ENCODE measurements at places on chromosomes 1 and 21. TPM values are rescaled to one million over a fixed set of nuclear protein-coding genes. Genes with fewer than 3 reads are reported as not detected.

GUCA2A gene
- total RNA-seq, result not detected

MROH9 gene
- total RNA-seq, result not detected

DNA sequence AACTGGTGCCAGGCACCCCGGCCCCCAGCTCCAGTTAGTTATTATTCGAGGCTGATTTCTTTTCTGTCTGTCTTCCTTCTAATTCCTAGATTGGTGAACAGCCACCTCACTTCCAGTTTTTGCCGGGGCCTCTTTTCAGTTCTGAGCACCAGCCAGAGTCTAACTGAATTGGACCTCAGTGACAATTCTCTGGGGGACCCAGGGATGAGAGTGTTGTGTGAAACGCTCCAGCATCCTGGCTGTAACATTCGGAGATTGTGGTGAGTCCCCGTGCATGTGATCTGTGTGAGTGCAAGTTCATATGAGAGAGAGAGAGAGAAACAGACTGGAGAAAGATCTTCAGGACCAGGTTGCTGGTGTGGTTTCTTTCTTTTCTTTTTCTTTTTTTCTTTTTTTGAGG is 13.5 kb downstream of the NLRP3 start:
- DNase-seq, result no peak

- no peak for DNase-seq
These were observed 24.0 kb upstream of the BTG3 start for GRCh38 chr21:17636711-17637110.

GRCh38 chr1:100941098-100941527 is 45.2 kb downstream of the SLC30A7 start:
- DNase-seq, result no peak

DNA sequence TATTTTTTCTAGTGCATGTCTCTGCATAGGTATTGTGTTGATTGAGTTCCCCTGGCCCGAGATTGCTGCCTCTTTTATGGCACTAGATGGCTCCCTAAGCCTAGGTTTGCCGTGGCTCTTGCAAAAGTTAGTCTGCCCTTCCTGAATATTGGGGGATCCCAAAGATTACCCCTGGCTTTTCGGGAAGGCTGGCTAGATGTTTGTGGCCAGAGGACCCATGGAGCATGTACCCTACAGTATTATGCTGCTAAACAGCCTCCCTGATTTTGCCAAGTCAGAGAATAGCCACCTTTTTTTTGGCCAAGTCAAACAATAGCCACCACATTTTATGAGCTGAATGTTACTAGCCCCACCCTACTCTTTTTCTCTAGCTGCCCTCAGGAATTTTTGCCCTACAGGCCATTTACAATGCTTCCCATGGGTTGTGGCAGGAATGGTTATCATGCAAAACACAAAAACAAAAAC is 343.2 kb downstream of the OLFM3 start:
- DNase-seq, result peak; percentile 47

GRCh38 chr1:65467536-65467935 is 47.1 kb downstream of the LEPR start:
- DNase-seq, result no peak

GRCh38 chr1:34800214-34800613 is 7.4 kb downstream of the GJA4 start:
- no peak for DNase-seq

- no peak for DNase-seq
These were observed 1186.5 kb upstream of the TMPRSS15 start for GRCh38 chr21:19590044-19590443.

PTGER3 gene
- total RNA-seq, result not detected

KRTAP12-2 gene
- not detected for total RNA-seq

ZMYND12 gene
- total RNA-seq, result 0.47 TPM

RNF186 gene
- total RNA-seq, result not detected

CYP4Z1 gene
- not detected for total RNA-seq

DNA sequence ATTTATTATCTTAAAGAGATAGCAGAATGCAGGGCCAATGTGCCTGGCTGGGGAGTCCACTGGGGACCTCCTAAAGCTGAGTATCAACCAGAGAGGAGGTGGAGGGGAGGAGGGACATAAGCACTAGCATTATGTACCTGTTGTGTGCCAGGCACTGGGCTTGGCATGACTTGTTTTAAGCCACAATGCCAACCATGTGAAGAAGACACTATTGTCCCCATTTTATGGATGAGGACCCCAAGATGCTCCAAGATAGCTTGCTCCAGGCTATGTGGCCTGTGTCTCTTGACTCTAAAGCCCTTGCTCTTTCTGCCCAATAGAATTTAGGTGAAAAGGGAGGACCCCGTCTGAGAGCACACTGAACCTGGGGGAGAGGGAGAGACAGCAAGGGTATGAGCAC is 111.3 kb downstream of the GLIS1 start:
- no peak for DNase-seq

DNA sequence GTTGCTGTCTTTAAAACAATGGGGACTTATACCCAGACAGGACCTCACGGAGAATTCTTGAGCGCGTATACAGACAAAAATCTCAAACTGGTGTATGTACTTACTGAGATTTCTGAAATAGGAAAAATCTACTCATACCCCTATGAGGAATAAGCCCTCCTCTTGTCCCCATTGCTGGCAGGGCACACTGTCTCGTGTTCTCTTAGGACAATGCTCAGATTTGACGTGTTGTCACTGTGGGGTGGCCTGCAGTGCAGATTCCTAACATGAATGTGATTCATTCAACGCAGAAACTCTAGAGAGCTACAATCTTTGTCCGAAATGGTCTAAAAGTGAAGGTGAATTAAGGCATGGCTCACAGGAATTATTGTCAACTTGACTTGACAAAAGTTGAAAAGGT is 31.1 kb upstream of the PDE9A start:
- no peak for DNase-seq

GRCh38 chr1:31007462-31007991 is 58.0 kb downstream of the PUM1 start:
- DNase-seq, result peak; percentile 59

OR2AK2 gene
- not detected for total RNA-seq

DNA sequence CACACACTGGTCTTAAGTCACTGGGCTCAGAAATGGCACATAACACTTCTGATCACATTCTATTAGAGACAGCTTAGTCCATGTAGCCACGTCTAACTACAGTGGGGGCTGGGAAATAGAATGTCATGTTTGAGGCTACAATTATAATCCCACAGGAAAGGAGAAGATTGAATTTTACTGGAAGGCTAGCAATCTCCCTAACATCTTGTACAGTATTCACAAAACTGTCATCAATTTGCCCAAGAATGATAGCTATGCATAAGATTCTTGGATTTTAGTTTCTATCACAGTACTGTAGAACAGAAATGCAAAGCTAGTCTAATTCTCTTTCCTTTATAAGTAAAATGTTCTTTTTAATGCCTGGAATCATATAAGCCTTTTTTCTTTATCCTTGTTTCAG is 12.7 kb upstream of the ZMYM6 start:
- DNase-seq, result no peak

- peak; percentile 48 for DNase-seq
These were observed 11.4 kb downstream of the EMC1 start for GRCh38 chr1:19239876-19240275.

DNA sequence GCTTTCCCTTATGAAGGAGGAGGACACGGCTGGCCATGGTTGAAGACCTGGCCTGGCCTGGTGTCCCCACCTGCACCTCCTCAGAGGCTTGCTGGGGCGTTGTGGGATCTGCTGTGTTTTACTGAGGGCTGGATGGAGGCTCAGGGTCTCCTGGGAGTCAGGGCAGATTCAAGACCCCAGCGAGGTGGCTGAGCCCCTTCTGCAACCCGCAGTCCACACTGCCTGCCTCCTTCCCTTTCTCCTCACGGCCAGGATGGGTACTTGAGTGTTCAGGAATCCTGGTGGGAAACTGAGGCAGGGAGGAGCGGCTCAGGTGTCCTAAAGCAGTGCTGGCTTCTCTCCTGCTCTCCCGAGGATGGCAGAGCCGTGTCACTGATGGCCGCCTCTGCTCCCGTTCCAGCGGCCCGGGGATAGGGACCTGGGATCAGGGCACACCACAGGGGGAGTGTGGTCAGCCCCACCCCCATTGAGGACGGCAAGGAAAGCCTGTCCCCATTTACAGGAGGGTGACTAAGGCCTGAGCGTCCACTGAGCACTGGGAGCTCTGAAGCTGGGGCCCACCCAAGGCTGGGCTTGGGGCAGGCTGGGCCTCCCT is 47.5 kb downstream of the TRPM2 start:
- DNase-seq, result no peak

GRCh38 chr1:209534496-209535250 is 48.8 kb upstream of the CAMK1G start:
- no peak for DNase-seq

BSND gene
- total RNA-seq, result not detected

C1orf74 gene
- total RNA-seq, result 2.2 TPM

- no peak for DNase-seq
These were observed at the start of gene NFASC for GRCh38 chr1:204870160-204870912. Gene NFASC, plus strand, starts transcription at chr1:204870862. Its CDS starts 73,454 bp downstream, at chr1:204944316.

DNA sequence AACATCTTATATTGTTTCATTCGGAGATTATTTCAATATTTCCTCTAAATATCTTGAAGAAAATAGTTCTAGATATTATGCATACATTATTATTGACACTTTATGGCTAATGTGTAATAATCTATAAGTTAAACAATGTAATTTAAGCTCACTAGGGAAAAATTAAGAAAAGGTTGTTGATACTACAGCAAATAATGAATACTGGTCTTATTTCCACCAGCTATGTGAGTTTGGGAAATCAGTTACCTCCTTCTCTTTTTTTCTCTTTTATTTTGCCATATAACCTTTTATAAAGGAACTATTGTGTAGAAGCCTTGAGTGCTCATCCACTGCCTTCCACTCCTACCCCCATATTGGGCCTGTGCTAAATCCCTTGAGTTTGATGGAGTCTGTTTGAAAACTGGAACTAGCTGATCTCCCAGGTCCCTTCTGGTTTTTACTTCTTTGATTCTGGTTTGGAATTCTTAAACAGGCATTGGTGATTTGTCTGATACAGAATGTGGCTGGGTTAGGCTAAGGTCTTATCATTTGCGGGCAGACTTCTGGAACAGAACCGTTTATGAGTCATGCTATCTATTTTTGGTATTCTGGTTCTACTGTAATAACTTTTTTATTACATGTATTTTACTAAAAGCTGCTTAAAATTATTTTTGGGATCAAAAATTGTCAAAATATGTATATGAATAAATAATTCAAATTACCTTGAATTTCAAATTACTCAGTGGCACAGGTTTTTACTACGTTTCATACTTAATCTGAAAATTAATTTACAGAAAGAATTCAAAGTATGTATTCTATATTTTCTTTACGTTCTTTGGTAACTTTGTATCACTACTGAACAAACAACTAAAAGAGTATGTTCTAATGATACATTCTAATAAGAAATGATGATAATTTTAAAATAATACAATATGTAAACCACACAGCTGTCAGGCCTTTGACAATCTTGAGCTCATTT is 5.0 kb upstream of the CDC14A start:
- DNase-seq, result no peak

DAB1 gene
- total RNA-seq, result not detected

LDLRAP1 gene
- total RNA-seq, result 22.0 TPM

- no peak for DNase-seq
These were observed 528.7 kb upstream of the PLXNA2 start for GRCh38 chr1:208772891-208773290.

Data from dermis blood vessel endothelial cell (primary cell).